DMS53 (cell line): ENCODE measurements at places on chromosomes 3 and 15.

DNA sequence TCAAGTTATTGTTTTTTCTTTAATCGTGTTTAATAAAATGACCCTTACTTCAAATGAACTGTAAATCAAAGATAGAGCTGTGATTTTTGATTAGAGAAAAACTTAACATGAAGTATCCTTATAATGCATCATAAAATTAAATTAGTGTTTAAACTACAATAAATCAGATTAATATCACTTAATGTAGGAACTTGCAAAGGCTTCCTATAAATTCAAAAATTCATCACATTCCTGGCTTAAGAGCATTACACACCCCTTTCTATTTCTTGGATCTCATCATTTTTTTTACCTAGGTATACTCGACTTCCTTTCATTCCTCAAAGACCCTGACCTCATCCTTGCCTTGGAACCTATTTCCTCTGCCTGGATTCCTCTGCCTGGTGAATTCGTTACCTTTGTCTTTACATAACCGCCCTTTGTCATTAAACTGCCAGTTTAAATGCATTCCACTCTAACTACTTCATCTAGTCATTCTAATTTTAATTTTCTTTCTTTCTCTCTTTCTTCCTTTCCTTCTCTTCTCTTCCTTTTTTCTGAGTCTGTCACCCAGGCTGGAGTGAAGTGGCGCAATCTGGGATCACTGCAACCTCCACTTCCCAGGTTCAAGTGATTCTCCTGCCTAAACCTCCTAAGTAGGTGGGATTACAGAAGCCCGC, 1244.5 kb downstream of the OTOL1 start:
- no peak for DNase-seq

DNA sequence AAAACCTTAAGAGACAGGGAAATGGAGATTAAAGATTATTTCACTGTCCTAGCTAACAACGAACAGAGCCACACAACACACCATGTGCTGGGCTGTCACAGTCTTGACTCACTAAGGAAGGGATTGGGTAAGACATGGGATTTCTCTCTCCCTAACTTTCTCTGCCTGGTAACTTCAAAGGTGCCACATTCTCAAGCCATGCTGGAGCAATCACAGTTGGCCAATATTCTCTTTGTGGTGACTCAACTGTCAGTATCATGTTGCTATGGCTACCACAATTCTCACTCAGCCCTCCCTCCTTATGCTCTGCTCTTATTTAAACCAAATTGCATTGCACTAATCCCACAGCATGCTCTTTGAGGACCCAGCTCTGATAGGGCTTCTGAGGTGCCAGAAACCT, 74.0 kb downstream of the OXNAD1 start:
- DNase-seq: no peak

DNA sequence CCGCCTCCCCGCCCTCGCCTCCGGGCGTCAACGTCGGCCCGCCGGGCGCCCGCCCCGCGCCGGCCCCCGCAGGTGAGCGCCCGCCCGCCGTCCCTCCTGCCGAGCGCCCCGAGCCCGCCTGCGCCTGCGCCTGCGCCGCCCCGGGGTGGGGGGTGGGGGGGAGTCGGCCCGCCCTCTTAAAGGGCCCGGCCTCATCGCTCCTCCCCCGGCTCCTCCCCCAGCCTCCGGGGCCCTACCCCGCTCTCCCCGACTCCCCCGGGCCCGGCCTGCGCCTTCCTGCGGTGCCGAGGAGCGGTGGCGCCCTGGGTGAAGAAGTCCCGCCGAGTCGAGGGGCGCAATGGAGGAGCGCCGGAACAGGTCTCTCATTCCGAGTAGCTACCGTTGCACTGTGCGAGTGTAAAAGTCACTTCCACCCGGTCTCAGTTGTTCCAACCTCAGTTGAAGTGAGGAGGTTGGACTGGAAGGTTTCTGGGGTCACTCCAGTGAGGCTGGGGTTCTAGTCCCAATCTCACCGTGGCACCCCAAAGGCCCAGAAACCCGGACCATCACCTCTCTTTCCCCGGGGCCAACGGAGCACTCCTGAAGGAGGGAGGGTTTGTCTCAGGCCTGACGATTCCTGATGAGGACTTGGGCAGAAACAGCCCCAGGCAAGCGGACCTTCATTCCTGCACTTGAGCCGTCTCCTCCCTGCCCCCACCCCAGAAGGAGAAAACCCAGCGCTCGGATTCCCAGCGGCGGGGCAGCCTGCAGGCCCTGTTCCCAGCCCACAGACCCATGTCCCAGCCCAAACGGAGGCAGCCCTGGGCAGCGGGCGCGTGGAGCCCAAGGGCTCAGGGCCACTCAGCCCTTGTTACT, 1.5 kb upstream of the TNK2 start:
- peak; percentile 85 for DNase-seq

DNA sequence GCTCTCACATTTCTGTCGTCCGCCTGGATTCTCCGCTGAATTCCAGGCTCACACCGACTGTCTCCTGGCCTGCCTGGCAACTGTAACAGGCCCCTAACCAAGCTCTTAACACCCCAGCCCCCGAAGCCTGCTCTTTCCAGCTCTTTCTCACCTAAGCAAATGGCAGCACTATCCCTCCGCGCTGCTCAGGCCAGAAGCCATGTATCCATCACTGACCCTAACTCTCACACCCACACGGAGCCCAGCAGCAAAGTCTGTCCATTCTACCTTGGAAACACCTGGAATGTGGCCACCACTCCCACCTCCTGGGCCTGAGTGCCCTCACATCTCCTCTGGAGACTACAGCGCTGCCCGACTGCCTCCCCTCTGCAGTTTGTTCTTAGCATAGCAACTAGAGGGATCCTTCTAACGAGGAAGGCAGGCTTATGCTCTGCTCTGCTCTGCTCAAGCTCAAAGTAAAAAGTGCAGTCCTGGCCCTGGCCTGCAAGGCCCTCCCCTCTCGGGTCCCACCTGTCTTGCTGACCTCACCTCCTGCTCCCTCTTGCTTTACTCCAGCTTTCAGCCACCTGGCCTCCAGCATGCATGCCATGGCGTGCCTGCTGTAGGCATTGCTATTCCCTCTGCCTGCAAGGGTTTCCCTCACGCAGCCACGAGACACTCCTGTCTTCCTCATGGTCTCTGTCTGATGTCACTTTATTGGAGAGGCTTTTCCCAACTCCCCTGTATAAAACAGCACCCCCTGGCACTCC, 27.2 kb downstream of the FEM1B start:
- DNase-seq: peak; percentile 27

DNA sequence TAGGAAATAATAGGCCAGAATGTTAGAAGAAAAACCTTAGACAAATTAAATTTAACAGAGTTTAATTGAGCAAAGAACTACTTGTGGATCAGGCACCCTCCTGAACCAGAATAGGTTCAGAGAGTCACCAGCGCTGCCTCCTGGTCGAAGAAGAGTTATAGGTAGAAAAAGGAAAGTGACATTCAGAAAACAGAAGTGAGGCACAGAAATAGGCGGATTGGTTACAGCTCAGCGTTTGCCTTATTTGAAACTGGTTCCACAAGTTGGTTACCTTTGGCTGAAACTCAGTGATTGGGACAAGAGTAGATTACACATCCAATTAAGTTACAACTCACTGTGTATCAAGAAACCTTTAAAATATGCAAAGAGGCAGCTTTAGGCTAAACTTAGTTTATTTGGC, 4.4 kb downstream of the AADAC start:
- peak; percentile 18 for DNase-seq

- DNase-seq: peak; percentile 6
Measured at GRCh38 chr3:152556731-152557254, 278.1 kb upstream of the P2RY1 start.

DNA sequence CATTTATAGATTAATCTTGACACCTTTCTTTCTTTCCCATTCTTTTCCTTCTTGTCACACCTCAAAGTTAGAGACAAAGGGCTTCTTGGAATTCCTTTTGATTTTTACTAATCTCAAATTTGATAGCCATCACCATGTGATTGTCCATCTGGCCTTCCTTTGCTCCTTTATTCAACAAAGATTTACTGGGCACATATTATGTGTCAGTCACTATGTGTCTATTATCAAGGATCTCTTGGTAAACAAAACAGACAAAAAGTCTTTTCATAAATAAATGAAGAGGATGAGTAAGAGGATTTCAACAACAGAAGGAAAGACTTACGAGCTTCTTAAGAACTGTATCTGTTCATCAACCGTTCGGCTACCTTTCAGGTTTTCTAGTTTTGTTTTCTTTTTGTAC, 56.5 kb downstream of the SAMMSON start:
- DNase-seq: no peak

DNA sequence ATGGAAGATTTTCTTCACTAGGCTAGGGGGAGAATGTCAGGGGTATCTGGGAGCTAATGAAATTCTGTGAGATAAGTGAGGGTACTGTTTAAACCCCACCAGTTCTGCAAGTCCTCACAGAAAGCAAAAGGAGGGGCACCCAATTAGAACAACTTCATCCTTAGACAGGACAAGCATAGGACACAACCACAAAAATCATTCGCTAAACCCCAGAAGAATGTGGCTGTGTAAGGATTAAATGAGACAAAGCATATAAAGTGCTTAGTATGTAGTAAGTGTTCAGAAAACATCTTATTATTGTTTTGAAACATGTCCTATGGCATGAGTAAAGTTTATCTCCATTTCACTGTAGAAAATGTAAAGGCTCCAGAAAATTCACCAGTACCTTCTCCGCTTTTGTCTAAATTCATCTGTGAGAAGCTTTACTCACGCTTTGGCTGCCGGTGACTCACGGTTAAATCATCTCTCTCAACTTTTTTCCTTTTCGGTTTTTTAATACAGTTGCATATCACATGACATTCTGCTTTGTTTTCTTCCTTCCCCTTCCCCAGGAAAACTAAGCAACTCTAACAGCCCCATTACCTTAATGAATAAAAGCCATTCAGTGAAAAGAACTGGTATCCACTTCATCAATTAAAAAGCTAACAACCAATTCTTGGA, 1.7 kb downstream of the CLRN1 start:
- no peak for DNase-seq

GRCh38 chr15:80396096-80396495, 8.1 kb upstream of the ARNT2 start:
- DNase-seq: no peak

GRCh38 chr3:181629711-181630110, 82.0 kb upstream of the SOX2 start:
- DNase-seq: no peak

- DNase-seq: peak; percentile 17
Measured at GRCh38 chr3:87307805-87308204, 31.4 kb upstream of the POU1F1 start.

- peak; percentile 55 for DNase-seq
Measured at GRCh38 chr15:40358471-40359353, 693 bp downstream of the DISP2 start.

DNA sequence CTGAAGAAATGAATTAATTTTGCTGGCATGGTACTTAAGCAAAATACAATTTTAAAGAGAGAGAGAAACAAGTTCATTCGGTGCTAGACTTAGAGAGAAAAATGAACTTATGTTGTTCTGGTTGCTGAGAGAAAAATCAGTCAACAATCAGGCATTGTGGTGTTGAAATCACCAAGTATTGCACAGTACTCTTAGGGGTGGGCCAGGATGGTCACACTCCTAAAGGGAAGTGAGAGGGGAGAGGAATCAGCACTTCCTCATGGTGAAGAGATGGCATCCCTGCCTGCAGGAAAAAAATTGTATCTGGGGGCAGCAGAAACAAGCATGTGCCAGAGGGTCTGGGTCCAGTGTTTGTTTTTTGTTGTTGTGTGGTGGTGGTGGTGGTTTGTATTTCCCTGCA, 7.0 kb upstream of the DMXL2 start:
- DNase-seq: no peak

GRCh38 chr15:26972636-26973035, 1.7 kb downstream of the GABRG3 start:
- peak; percentile 15 for DNase-seq

DNA sequence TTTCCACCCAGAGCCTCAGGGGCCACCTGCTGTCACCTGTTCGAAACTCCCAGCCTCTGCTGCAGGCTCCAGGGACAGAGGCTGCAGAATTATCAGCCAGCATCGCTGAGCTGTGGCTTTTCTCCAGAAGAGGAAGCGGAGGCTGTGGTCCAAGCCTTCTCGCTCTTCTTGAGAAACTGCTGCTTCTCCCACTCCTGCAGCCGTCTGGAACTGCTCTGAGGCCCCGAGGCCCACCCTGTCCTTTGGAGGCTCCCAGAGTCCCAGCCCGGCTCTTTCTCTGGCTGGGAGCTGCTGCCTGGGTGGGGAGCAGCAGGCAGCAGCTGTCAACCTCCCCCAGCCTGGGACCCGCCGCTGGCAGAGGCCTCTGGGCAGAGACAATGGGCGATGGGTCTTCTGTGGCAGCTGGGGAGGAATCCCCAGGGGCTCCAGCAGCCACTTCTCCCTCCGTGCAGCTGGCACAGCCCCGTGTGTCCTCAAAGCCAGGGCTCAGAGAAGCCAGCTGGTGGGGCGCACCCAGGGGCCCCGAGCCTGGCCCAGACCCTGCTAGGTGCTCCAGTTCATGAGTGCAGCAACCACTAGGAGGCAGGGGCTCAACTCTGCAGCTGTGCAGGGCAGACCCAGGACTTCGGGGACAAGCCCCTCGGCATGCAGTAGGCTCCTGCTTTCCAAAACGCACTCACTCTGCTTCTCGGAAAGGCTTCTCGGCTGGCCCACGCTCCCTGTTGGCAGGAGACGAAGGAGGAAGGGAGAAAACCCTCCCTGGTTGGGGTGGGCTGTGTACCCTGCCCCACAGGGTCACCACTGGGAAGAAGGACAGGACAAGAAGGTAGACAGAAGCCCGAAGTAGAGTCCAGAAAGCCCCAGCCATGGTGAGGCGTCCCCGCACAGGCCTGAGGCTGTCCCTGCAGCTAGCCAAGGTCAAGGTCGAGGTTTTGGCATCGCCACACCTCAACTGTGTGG, 49.9 kb upstream of the FURIN start:
- DNase-seq: peak; percentile 12

- no peak for DNase-seq
Measured at GRCh38 chr3:39272191-39272590, 7.6 kb downstream of the CX3CR1 start.

DNA sequence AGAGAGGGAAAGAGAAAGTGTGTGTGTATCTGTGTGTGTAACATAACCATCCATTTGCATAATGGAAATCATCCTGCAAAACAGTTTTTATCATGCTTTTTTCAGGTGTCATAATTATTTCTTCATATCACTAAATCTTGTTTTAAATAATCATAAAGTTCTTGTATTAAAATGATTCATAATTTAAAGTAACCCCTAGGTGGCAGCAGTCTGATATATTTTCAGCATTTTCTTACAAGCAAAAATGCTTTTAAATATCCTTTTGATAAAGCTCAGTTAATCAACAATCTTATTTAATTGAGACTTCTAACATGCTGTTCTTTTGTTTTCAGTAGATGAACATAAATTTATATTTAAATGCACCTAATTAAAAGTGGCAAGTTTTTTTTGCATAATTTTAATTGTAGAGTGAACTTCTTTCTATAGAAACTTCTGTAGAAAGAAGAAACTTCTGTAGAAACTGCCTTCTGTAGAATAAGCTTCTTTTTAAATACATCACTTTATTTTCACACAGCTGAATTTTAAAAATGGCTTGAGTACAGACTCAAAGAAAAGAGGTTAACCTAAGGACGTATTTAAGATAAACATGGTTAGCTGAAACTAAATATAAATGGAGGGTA, 72.5 kb downstream of the OPA1 start:
- DNase-seq: peak; percentile 68

GRCh38 chr3:45640091-45640507, 45.5 kb downstream of the LIMD1 start:
- no peak for DNase-seq
